Cardiac muscle cell (in vitro differentiated cells and primary cell): ENCODE measurements at places on chromosomes 4 and X. TPM values are rescaled to one million over a fixed set of nuclear protein-coding genes. Genes with fewer than 3 reads are reported as not detected.
A peak's percentile ranks its signal among the peaks of the same experiment; 100 is the strongest.

The PPEF2 gene
- total RNA-seq: not detected in 2 replicates

The C4orf51 gene
- not detected in 2 replicates for total RNA-seq

The SFRP2 gene
- 0.30 and 1.7 TPM in 2 replicates for total RNA-seq

The GAGE12D gene
- not detected in 2 replicates for total RNA-seq

The ARHGAP36 gene
- not detected in 2 replicates for total RNA-seq

The NLGN3 gene
- total RNA-seq: 7.4 and 10.2 TPM in 2 replicates

The ATXN3L gene
- total RNA-seq: not detected in 2 replicates

The ITIH6 gene
- 0.07 and 0.24 TPM in 2 replicates for total RNA-seq

- H3K27ac ChIP-seq: no peak overlapping the region
- no peaks in the 10 kb centered on the region for H3K4me1 ChIP-seq
- peak; percentile 79 for DNase-seq
These were observed 570.4 kb upstream of the DIPK2B start for GRCh38 chrX:45771114-45771513.

DNA sequence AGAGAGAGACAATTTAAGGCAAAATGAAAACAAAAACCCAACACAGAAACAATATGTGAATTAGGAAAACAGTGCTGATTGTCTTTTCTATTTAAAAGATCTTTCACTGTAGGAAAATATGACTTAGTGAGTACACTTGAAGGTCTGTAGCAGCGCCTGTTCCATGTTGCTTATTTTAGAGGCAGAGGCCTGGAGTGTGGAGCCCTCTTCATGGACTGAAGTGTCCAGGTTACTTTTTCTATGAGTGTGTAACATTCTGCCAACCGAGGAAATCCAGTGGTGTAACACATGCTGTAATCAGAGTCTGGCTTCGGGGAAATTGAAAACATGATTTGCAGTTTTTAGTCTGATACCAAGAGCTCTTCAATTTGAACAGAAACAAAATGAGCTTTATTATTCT lies 64.0 kb upstream of the GPRIN3 start:
- no peaks in the 10 kb centered on the region for H3K27me3 ChIP-seq
- no peak overlapping the region for H3K4me3 ChIP-seq
- no peaks in the 10 kb centered on the region for H3K36me3 ChIP-seq
- peak; percentile 17 for DNase-seq
- peaks cover 20% of the 10 kb centered on the region for H3K4me1 ChIP-seq

- no peaks in the 10 kb centered on the region for H3K36me3 ChIP-seq
- no peak overlapping the region for H3K27ac ChIP-seq
- H3K27me3 ChIP-seq: no peaks in the 10 kb centered on the region
- H3K4me1 ChIP-seq: no peaks in the 10 kb centered on the region
These were observed 558.5 kb upstream of the DIAPH2 start for GRCh38 chrX:96126182-96126581.

GRCh38 chrX:41759817-41760216 lies 35.8 kb downstream of the GPR82 start:
- no peaks in the 10 kb centered on the region for H3K36me3 ChIP-seq
- peak; percentile 38 for DNase-seq
- H3K4me3 ChIP-seq: no peak overlapping the region

DNA sequence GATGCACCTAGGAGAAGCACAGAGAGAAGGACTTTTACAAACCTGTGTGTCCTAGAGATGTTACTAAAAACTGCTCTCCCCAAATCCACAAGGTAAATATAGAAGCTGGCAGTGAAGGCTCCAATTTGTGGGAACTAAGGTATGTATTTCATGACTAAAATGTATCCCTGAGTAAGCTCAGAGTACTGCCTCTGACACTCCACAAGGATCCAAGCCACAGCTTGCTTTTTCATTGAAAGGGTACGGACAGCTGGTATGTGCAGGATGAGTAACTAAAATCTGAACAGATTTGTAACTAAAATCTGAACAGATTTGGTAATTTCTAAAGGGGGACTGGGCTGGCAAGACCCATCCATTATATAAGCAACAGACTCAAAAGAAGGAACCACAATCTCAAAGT lies 187.6 kb downstream of the DCLK2 start:
- H3K27me3 ChIP-seq: no peaks in the 10 kb centered on the region
- H3K36me3 ChIP-seq: no peaks in the 10 kb centered on the region
- H3K4me1 ChIP-seq: no peaks in the 10 kb centered on the region
- H3K4me3 ChIP-seq: no peak overlapping the region
- H3K27ac ChIP-seq: no peak overlapping the region
- no peak for DNase-seq

DNA sequence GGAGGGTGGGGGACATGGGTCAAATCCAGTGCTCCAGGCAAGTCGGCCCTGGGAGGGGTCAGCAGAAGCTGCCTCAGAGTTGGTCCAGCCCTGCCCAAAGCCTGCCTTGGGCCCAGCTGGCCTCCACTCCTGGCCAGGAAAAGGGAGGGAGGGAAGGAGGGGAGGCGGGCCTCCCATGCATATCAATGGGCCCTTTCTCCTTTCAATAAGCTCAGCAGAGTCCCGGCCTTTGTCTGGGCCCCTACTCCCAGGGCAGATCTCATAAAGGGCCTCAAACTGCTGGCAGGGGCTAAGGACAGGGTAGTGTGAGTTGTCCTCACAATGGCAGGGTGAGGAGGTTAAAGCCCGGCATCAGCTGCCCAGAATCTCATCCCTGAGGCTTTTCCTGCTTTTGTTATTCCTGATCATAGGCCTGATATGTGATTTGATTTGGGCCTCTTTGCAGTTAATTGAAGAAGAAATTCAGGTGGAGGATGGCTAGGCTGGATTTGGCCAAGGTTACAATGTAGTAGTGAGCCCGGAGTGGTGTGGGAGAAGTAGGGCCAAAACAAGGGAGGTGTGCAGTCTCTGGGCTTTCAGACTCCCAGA lies 121.1 kb upstream of the ATP6AP2 start:
- no peaks in the 10 kb centered on the region for H3K27me3 ChIP-seq
- no peaks in the 10 kb centered on the region for H3K4me1 ChIP-seq
- H3K4me3 ChIP-seq: no peak overlapping the region
- DNase-seq: no peak

GRCh38 chr4:148225639-148226038 lies 216.6 kb downstream of the NR3C2 start:
- peaks cover 5% of the 10 kb centered on the region for H3K4me1 ChIP-seq
- no peak overlapping the region for H3K4me3 ChIP-seq

GRCh38 chr4:113773756-113774155 lies 12.2 kb upstream of the CAMK2D start:
- H3K36me3 ChIP-seq: no peaks in the 10 kb centered on the region
- no peak overlapping the region for H3K27ac ChIP-seq
- no peaks in the 10 kb centered on the region for H3K4me1 ChIP-seq
- no peak for DNase-seq

- no peaks in the 10 kb centered on the region for H3K27me3 ChIP-seq
- no peak overlapping the region for H3K4me3 ChIP-seq
- peak; percentile 67 for DNase-seq
- no peak overlapping the region for H3K27ac ChIP-seq
- H3K36me3 ChIP-seq: no peaks in the 10 kb centered on the region
These were observed 60.6 kb downstream of the GABRA2 start for GRCh38 chr4:46329118-46329976.

- no peaks in the 10 kb centered on the region for H3K36me3 ChIP-seq
- no peak overlapping the region for H3K27ac ChIP-seq
- no peaks in the 10 kb centered on the region for H3K27me3 ChIP-seq
- no peak for DNase-seq
- peaks cover 21% of the 10 kb centered on the region for H3K4me1 ChIP-seq
These were observed 294.6 kb downstream of the TRIML1 start for GRCh38 chr4:188433741-188434315.

- H3K4me3 ChIP-seq: no peak overlapping the region
- H3K27me3 ChIP-seq: no peaks in the 10 kb centered on the region
- no peak for DNase-seq
- H3K4me1 ChIP-seq: no peaks in the 10 kb centered on the region
These were observed 18.9 kb upstream of the CXCL8 start for GRCh38 chr4:73721435-73721834.

GRCh38 chrX:22912616-22913015 lies 87.1 kb upstream of the DDX53 start:
- no peak overlapping the region for H3K4me3 ChIP-seq
- H3K27ac ChIP-seq: no peak overlapping the region
- H3K4me1 ChIP-seq: peaks cover 6% of the 10 kb centered on the region
- H3K36me3 ChIP-seq: no peaks in the 10 kb centered on the region
- no peaks in the 10 kb centered on the region for H3K27me3 ChIP-seq

GRCh38 chrX:38661561-38661960 lies 100.2 kb downstream of the TSPAN7 start:
- H3K27ac ChIP-seq: no peak overlapping the region
- peaks cover 8% of the 10 kb centered on the region for H3K4me1 ChIP-seq
- no peak overlapping the region for H3K4me3 ChIP-seq
- H3K27me3 ChIP-seq: no peaks in the 10 kb centered on the region
- DNase-seq: no peak

- H3K27me3 ChIP-seq: no peaks in the 10 kb centered on the region
- H3K27ac ChIP-seq: no peak within 1 kb of the TSS
- DNase-seq: peak; percentile 72
- no peak within 1 kb of the TSS for H3K4me3 ChIP-seq
- H3K36me3 ChIP-seq: no peaks in the 10 kb centered on the region
- H3K4me1 ChIP-seq: no peaks in the 10 kb centered on the region
These were observed at the start of gene PRSS48 for GRCh38 chr4:151276787-151277562. PRSS48 (plus strand) TSS chr4:151277161; CDS start chr4:151277173, 12 bp downstream.

DNA sequence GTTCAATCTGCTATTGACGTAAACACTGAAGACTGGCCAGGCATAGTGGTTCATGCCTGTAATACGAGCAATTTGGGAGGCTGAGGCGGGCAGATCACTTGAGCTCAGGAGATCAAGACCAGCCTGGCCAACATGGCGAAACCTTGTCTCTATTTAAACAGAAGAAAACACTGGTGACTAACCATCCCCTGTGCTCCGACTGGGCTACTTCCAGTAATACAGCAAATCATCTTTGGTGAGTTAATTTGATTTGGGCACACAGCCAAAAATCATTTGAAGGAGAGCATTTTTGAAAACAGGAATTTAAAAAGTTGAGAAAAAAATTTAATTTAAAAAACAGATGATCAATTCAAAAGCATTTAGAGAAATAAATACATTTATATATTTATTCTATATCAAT lies 52.0 kb downstream of the SEC24D start:
- no peaks in the 10 kb centered on the region for H3K27me3 ChIP-seq
- H3K36me3 ChIP-seq: no peaks in the 10 kb centered on the region
- no peak overlapping the region for H3K4me3 ChIP-seq
- no peak overlapping the region for H3K27ac ChIP-seq
- H3K4me1 ChIP-seq: no peaks in the 10 kb centered on the region

DNA sequence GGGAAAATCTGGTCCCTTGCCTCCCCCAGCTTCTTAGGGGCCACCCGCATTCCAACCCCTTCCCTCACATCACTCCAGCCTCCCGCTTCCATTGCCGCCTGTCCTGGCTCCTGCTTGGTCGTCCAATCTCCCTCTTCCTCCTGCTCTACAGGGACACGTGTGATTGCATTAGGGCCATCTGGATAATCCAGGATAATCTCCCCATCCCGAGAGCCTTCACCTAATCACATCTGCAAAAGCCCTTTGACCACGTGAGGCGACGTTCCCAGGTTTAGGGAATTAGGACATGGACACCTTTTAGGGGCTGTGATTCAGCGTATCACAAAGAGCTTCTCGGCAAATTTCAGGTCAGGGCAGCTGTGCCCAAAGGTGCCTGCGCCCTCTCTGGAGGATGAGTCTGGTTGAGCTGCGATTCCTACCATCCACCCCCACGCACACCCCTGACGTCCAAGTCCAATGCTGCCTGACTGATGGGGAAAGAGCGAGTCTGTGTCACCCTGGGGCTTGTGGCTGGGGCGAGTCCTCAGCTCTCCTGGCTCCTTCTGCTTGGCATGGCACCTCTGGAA lies 104.6 kb downstream of the PSAPL1 start:
- H3K4me3 ChIP-seq: no peak overlapping the region
- no peaks in the 10 kb centered on the region for H3K4me1 ChIP-seq
- DNase-seq: no peak

- H3K4me3 ChIP-seq: no peak overlapping the region
- DNase-seq: no peak
- H3K4me1 ChIP-seq: peaks cover 20% of the 10 kb centered on the region
- H3K27me3 ChIP-seq: no peaks in the 10 kb centered on the region
- H3K27ac ChIP-seq: no peak overlapping the region
These were observed 7.6 kb downstream of the ANOS1 start for GRCh38 chrX:8724300-8724699.

DNA sequence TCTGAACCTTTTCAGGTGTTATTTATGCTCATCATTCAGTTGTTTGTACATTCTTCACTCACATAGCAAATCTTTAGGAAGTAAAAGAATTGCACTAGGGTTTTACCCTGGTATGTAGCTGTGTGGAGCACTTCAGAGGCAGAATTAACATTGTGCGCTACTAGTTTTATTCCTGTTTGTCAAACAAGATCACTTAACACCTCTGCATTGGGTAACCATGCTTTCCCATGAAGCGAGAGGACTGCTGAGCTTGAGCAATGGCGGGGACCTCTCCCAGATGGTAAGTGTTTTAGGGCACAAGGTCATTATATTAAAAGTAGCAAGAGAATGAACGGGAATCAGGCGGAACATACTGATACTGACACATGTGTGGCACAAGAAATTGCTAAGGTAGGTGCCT lies 59.2 kb downstream of the SHROOM3 start:
- DNase-seq: no peak
- no peak overlapping the region for H3K27ac ChIP-seq
- no peaks in the 10 kb centered on the region for H3K27me3 ChIP-seq
- H3K4me3 ChIP-seq: no peak overlapping the region
